Germinal center (tissue), 1 donor: ENCODE measurements at places on chromosomes 11 and 22.

GRCh38 chr11:33040033-33040861, 875 bp downstream of the TCP11L1 start:
- DNase-seq = peak; percentile 73

- DNase-seq = no peak
These were observed 20.1 kb upstream of the NNMT start for GRCh38 chr11:114276077-114276476.

DNA sequence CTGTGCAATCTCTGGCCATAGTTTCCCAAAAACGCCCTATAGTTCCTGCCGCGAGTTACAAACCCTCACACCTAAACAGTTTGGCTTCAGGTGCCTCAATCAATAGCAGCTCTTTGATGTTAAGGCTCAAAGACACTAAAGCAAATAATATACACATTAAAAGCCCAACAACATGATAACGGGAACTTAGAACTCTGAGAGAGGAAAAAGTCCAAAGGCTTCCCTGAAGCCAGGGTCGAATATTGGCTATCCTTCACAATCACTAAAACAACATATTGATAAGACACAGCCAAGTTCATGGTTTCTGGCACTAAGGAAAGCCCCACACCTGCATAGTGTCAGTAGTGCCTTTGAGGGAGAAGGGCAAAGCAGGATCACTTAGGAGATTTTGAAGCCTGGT, 54.9 kb downstream of the NTM start:
- no peak for DNase-seq

DNA sequence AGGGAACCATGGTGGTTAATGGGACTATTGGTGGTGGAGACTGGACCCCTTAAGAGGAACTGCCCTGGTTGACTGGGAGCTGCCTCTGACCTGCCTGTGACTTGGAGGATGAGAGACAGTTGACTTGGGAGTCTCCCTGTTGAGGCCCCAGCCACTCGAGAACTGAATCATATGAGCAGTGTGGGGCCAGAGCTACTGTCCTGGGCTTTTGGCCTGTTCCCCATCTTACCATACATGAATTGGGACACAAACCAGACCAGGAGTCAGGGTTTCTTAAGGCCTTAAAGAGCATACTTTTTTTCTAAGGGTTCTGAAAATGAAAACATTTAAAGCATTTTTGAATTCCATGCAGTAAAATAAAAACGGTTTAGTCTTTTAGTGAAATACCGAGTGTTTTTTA, 92.8 kb downstream of the TEAD1 start:
- no peak for DNase-seq

GRCh38 chr11:99065121-99065520, 44.4 kb downstream of the CNTN5 start:
- no peak for DNase-seq

DNA sequence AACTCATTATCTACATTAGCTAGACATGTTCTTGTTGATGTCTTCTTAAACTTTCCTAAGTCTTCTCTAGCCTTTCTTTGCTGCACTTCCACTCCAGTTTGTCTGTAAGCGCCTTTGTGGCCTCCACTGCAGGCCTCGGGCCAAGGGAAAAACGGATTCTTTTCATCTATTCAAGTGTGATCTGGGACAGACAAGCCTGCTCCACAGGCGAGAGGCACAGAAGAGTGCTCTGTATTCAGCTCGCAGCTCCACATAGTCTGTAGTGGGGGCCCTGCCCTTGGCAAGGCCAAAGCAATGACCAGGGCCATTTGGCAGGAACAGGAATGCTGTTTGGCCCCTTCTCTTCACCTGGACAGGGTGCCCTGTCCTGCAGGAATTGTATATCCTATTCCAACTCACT, 84.1 kb upstream of the BARX2 start:
- no peak for DNase-seq

- DNase-seq = no peak
These were observed 28.2 kb downstream of the ARL14EP start for GRCh38 chr11:30351061-30351460.

DNA sequence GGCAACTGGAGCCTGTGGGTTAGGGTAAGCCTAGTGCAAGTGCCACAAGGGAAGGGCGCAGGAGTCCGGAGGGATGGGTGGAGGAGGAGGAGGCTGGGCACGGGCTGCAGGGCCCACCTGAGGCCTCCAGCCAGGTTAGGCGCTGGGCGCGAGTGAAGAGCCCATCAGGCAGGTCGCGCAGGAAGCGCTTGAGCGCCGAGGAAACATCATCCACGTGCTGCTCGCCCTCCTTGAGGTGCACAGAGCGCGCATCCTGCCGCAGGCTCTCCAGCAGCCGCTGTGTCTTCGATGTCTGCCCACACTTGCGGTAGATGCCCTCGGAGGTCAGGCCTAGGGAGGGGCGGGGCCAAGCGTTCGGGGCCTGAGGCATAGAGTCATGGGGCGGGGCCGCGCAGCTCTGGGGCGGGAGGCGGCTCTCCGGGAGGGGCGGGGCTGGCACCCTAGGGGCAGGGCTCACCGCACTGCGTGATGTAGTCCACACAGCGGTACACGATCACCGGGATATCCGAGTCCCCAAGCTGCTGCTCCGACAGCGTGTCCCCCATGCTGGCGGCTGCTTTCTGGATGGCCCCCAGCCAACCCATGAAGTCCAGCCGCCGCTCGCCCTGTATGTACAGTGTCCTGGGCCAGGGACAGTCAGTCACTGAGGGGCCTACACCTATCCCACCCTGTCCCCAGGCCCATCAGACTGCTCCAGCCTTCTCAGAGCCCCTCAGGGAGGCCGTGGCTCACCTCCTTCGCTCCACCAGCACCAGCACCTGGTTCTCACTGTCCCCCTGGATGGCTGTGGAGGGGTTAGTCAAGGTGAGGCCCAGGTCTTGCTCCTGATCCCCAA, 22.9 kb upstream of the PDE2A start:
- DNase-seq = no peak
